ENCODE measurements at places on chromosomes 5 and 9.

GRCh38 chr5:93304456-93305250 is 276.4 kb downstream of the NR2F1-AS1 start:
- DNase-seq = no peak

DNA sequence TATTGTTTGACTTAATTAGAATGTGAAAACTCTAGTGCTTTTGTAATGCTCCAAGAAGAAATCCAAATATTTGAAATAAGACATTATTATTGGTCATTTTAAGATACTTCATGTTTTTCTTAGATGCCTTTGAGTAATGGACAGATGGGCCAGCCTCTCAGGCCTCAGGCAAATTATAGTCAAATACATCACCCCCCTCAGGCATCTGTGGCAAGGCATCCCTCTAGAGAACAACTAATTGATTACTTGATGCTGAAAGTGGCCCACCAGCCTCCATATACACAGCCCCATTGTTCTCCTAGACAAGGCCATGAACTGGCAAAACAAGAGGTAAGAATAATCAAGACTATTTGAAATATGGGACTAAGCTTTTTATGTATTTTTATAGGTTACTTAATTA is 69.2 kb upstream of the SREK1 start:
- DNase-seq = no peak

- no peak for DNase-seq
Measured at GRCh38 chr5:167285591-167285990, 1005.9 kb upstream of the WWC1 start.

DNA sequence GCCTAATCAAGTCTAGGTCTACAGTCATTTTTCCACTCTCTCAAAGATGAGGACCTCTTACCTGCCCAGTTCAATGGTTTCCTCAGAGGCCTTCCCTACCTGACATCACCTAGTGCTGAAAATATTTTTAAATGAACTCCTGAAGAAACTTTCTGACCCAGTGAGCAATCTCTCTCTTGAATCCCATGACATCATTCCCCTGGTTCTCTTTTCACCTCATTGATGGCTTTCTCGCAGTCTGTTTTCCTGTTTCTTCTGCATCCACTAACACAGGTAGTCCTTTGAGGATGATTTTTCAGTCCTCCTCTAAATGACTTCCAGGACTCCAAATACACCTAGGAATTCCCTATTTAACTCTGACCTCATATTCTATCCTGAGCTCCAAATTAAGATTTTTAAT is 40.3 kb downstream of the SCAI start:
- DNase-seq = no peak

- no peak for DNase-seq
Measured at GRCh38 chr5:112142769-112143270, 276.3 kb downstream of the EPB41L4A start.

- no peak for DNase-seq
Measured at GRCh38 chr9:98698856-98699255, 9.9 kb downstream of the GABBR2 start.

- DNase-seq = no peak
Measured at GRCh38 chr5:53882006-53882675, 321.7 kb downstream of the NDUFS4 start.

DNA sequence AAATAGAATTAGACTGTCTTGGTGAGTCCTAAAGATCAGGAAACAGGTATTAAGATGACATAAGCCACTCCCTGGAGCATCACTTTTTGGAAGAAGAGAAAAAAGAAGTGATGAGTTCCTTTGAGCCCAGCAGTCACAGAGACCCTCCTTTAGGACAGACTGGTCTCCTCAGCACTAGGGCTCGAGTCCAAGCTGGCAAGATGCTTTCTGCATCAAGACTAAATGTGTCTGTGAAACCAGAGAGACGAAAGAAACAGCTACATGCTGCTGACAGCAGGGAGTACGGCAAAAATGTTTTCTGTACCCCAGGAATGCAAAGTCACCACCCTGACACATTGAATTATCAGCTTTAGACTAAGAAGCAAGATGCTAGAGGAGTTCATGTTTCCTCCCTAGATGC is 184.5 kb downstream of the CRB2 start:
- no peak for DNase-seq

DNA sequence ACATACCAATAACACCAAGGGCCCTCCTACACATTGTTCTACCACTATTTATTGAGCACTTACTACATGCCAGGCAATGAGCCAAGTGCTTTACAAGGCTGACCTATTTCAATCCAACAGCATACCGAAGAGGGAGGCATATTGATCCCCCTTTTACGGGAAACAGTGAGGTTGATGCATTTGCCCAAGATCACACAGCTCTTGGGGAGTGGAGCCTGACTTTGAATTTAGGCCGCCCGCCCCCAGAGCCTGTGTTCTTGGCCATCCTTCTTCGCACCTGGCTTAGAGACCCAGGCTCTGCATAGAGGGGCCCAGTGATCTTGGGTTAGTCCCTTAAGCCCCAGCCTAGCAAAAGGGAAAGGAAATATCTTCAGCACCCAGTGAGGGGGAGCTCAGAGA is 158.1 kb upstream of the IER5L start:
- DNase-seq = no peak

DNA sequence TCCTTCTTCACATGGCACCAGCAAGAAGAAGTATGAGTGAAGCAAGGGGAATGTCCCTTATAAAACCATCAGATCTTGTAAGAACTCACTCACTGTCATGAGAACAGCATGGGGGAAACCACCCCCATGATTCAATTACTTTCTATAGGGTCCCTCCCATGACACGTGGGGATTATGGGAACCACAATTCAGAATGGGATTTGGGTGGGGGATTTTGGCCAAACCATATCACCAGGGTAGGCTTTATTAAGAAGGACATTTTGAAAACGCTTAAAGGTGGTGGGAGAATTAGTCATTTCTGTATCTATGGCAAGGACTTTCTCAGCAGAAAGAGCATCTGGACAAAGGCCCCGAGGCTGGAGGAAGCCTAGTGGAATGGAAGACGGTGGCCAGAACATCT is 100.2 kb upstream of the ADAMTS16 start:
- no peak for DNase-seq

DNA sequence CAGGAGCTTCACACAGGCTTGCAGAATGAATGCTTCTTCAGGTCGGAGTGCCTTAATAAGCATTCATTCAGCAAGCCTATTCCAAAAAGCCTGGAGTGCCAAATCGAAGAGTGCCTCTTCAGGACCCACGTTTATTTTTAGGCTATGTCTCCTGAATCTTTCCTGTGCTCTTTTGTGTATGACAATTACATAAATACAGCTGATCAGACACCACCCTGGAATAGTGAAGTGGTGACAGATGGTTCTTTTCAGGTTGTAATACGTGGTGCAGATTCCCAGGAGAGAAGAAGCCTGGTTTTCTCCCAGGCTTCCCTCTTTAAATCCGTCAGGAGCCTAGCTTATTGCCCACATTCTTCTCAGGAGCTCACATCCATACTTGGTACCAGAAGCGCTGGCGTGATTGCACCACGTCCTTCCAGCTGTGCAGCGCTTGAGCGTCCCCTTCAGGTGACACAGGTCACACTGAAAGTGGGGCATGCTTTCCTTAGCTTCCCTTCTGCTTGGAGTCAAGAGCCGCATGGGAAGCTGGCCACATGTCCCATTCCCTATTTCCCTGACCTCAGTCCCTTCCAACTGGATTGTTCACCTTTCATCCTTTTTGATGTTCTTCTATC is 123.1 kb downstream of the ADCY2 start:
- no peak for DNase-seq

- DNase-seq = no peak
Measured at GRCh38 chr9:95962936-95963335, 87.4 kb downstream of the ERCC6L2 start.

DNA sequence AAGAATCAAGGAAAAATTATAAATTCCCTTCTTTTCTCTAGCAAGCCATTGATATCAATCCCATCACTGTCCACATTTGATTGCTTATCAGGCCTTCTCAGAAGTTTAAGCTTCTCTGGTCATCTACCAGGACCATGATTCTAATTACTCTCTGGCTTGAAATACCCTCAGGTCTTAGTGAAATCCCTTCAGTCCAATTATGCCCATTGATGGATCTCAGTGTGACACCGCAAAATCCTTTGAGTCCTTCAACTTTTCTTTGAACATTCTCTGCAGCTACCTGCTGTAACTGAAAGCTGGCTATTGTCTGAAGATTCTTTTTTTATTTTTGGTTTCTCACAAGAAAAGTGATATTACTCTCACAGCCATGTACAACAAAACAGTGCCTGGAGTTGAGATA is 3.0 kb upstream of the CDH9 start:
- no peak for DNase-seq

- DNase-seq = no peak
Measured at GRCh38 chr9:131868766-131869165, 128.9 kb upstream of the RAPGEF1 start.

DNA sequence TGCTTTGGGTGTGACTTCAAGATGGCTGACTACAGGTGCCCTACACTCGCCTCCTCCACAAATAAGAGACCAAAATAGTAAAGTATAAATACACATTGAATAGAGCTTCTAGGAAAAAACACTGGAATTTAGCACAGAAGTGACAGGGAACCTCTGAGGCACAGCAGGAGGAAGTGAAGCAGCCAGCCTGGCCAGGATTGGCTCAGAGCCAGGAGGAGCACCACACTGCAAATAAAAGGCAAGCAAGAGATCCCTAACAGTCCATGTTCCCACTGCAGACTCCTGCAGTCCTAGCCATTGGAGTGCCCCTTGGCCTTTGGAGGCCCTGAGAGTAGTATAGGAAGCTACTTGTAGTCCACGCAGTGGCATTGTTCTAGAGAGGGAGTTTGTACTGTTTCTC is 186.7 kb upstream of the TLX3 start:
- no peak for DNase-seq

- DNase-seq = no peak
Measured at GRCh38 chr9:2676466-2676865, 40.8 kb upstream of the KCNV2 start.

DNA sequence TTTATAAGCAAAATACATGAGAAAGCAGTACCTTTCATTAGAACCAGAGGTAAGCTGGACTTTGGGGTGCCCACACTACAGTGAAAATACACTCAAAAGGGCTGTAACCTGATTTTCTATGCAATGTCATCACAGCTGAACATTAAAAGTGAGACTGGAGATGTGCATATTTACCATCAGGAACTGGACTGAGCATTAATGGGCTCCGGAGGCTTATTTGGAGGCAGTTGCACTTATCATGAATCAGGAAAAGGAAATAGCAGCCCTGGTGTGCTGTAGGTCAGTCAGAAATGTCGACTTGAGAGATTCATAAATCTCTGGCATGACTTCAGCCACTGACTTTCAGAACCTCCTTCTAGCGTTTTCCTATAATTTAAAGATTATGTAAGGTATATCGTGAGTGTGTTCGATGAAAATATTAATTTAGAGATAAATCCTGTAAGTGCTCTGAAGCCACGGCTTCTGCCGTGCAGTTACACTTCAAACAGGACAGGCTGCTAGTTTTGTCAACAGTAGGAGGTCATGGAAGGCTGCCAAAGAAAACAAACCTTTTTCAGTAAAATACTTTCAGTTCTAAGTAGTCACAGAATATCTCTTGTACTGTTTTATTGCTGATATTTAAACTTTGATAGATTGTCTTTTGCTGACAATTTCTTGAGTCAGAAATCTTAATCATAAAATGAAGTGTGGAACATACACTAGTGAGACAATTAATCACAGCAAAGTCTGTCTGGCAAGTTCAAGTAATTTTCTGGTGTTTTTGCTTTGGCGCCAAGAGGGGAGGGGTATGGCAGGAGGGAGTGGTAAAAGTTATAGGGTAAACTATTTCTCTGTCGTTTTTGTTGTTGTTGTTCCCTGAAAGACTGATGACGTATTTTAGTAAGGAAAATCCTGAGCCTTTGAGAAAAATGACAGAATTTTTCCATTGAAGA is 939.7 kb downstream of the NR2F1-AS1 start:
- DNase-seq = no peak

- DNase-seq = no peak
Measured at GRCh38 chr5:41122459-41122858, 51.3 kb upstream of the MROH2B start.

DNA sequence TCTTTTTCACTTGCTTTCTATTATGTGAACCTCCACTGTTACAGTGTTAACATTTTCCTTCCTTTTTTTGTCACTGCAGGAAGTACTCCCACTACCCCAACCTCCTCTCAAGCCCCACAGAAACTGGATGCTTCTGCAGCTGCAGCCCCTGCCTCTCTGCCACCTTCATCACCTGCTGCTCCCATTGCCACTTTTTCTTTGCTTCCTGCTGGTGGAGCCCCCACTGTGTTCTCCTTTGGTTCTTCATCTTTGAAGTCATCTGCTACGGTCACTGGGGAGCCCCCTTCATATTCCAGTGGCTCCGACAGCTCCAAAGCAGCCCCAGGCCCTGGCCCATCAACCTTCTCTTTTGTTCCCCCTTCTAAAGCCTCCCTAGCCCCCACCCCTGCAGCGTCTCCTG is 18.8 kb downstream of the NUP214 start:
- DNase-seq = no peak

DNA sequence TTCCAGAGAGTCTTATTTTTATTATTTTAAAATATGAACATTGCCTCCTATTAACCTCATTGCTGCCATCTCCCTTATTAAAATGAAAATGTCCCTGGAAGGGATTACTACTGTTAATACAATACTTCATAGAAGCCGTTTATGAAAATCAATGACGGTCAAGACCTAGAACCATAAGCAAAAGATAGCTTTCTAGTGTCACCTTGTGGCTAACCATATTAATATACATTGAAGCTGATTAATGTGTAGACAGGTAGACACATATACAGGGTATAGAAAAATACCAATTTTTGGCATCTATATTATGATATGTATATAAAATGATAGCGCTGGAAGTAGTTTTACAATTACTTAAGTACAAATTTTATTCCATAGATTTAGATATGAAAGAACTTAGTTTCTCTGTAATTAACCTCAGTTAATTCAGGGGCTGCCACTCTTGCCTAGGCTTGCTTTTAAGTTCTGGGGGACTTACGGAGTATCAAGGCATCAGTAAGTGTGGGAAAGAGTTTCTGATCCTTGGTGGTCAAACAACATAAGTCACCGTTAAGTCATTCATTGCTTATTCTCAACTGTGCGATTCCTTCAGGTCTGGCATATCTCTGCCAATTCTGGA is 2.5 kb upstream of the YTHDC2 start:
- no peak for DNase-seq

- no peak for DNase-seq
Measured at GRCh38 chr9:4027606-4028005, 272.3 kb downstream of the GLIS3 start.
